ENCODE measurements at places on chromosomes 2 and 18.

GRCh38 chr2:24919037-24919505 lies 966 bp downstream of the ADCY3 start:
- DNase-seq = peak; percentile 39

DNA sequence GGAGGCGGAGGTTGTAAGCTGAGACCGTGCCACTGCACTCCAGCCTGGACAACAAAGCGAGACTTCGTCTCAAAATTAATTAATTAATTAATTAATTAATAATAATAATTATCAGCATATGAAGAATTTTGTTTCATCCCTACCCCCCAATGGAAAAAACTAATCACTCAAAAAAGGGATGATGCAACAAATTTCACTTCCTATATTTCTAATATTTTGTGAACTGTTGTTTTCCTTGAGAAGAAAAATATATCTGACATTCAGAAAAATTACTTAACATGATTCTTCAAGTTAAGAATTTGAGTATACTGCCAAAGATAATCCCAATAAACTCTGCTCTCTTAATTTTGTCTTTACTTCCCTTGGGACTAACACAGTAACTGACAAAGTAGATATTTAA lies 28.1 kb downstream of the EXOC6B start:
- DNase-seq = no peak

DNA sequence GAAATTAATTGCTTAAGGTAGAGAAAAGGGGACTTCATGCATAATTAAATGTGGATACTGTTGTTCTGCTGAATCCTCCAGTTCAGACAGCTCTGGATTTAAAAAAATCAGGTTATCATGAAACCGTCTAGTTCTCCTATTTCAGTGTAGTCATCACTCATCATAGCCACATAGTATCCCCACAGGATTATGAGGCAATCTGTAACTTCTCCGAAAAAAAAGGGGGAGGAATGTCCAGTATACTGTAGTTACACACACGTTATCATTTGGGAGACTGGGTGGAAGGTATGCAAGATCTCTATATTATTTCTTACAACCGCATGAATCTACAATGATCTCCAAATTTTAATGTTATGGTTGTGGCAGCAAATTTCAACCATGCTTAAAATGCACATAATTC lies 114.0 kb downstream of the HIBCH start:
- no peak for DNase-seq

- no peak for DNase-seq
Observed at GRCh38 chr2:71664161-71664560, 210.8 kb downstream of the DYSF start.

- no peak for DNase-seq
Observed at GRCh38 chr2:233915128-233915527, 2.0 kb upstream of the TRPM8 start.

- peak; percentile 50 for DNase-seq
Observed at GRCh38 chr2:60555783-60556139, 2.3 kb upstream of the BCL11A start.

GRCh38 chr2:88880441-88880953 lies 189.0 kb downstream of the RPIA start:
- DNase-seq = no peak

GRCh38 chr18:3791238-3791637 lies 341.3 kb downstream of the TGIF1 start:
- no peak for DNase-seq

DNA sequence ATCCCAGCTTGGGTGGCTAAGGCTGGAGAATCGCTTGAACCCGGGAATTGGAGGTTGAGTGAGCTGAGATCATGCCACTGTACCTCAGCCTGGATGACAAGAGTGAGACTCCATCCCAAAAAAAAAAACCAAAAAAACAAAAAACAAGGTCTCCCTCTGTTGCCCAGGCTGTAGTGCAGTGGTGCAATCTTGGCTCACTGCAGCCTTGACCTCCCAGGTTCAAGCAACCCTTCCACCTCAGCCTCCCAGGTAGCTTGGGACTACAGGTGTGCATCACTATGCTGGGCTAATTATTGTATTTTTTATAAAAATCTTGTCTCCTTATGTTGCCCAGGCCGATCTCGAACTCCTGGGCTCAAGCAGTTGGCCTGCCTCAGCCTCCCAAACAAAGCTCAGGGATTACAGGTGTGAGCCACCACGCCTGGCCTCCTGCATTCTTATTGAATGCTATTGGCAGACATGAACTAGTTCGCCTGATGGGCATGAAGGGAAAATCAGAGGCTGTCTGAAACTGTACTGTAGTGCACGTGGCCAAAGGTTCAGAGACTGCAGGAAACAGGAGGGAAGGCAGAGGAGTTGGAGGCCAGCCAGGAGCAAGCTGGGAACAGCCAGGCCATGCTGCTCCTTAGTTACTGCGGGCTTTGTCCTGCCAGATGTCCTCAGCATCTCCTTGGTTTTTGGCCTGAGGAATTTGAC lies 16.0 kb upstream of the ASXL2 start:
- no peak for DNase-seq

DNA sequence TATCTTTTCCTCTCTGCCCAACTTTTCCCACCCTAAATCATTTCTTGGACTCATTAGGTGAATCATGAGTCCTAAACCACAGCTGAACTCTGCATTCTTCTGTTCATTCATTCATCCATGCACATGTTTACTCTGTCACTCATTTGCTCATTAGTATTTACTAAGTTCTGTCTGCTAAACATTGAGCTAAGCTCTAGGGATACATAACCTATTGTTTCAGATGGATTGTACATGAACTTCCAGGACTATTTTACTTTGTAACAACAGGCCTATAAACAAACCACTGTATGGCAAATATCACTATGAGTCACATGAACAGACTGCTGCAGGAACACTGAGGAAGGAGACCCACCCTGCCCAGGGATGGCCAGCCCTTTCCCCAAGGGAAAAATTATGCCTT lies 14.6 kb upstream of the DYNC2LI1 start:
- DNase-seq = no peak

- DNase-seq = no peak
Observed at GRCh38 chr2:182404975-182405561, 21.8 kb downstream of the PDE1A start.

DNA sequence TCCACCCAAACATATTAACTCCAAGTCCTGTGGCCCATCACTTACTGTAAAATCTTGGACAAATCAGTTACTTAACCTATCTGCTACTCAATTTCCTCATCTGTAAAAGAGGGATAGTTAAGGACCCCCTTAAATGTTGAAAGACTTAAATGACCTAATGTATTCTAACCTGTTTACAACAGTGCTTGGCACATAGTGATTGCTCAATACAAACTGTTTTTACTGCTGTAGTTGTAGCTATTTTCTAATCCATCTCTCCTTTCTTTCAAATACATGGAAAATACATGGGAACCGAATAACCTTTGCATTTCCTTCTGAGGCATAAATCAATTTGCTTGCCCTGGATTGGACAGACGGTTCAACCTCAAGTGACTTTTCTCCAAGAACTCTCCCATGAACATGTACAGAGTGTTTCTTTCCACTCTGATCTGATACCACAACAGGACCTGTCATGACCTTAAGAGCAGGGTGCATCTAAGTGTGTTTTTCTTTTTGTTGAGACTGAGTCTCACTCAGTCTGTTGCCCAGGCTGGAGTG lies 2.7 kb downstream of the LNPK start:
- DNase-seq = no peak

- no peak for DNase-seq
Observed at GRCh38 chr18:70411876-70412435, 123.1 kb downstream of the SOCS6 start.

DNA sequence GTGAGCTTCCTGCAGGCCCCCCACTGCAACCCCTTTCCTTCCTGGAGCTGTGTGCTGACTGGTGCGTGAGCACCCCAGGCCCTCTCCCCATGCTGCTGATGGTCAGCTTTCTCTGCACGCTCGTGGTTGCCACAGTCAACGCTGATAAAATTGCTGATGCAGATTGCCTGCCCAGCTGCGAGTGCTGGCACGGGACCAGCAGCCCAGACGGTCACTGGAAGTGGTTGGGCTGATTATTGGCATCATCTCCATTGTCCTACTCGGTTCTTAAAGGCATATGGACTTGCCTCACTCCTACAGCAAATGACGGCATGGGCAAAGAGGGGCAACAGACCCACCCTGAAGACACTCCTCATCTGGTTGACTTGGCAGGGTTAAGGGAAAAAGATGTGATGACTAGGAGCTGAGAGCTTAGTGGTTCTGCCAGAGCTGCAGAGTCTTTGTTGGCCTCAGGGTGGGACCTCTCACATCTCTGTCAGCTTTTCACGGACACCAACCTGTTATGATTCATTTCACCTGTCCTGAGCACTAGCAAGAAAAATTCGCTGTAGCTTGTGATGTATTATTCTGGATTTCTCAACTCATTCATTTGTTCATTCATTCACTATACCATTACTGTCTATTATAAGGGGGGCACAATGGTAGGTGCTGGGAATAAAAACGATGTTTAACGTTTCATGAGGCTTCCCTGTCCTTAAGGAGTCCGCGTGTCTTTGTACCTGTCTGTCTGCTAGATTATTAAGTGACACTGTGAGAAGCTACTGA lies 38.4 kb downstream of the PAX8 start:
- DNase-seq = no peak

DNA sequence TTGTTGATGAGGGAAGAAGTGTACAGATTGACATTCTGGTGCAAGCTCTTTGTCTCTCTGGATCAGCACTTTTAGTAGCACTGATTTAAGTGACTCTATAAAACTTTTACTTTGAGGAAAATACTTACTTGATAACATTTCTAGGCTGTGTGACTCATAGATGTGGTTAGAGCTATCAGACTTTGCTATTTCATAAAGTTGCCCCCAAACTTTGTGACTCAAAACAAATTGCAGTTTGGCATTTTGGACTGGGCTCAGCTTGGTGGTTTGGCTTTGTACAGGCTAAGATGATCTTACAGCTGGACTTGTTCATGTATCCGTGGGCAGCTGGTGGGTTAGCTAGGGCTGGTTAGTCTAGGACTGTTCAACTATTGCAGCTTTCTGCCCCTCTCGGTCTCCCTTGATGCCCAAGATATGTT lies 42.1 kb upstream of the GLS start:
- DNase-seq = no peak

DNA sequence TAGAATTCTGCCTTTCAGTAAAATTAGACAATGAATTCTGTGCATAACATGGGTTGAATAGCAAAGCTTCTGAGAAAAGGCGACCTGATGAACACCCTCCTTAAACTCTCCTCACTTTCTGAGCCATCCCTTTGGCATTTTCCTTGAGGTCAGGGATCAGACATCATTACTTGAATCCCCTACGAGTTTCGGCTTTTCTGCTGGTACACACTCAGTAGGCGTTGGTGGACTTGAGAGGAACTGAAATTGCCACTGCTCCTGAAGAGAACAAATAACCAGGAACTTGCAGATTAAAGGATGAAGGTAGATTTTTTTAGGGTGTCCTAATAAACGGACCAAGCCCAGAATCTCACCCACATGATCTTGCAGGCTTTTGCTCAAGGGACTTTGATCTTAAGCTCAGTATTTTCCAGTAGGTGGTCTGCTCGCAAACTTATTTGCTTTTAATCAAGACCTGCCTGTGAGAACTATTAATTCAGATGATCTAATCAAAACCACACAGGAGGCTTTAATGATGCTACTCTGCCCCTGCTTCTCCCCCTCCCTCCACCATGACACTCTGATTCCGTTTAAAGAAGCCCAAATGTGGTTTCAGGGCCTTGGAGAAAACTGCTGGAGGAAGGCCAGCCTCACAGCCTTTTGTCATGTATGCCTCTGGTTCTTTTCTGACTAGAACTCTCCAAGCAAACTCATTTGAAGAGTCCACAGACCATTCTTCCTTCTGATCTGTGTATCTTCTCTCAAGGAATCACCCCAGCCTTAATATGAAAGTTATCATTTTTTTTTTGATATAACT lies 124.9 kb downstream of the PRKCE start:
- DNase-seq = no peak

- DNase-seq = no peak
Observed at GRCh38 chr18:2871111-2871720, 24.4 kb downstream of the EMILIN2 start.

- DNase-seq = no peak
Observed at GRCh38 chr2:55047677-55048299, 2.5 kb downstream of the RTN4 start.

DNA sequence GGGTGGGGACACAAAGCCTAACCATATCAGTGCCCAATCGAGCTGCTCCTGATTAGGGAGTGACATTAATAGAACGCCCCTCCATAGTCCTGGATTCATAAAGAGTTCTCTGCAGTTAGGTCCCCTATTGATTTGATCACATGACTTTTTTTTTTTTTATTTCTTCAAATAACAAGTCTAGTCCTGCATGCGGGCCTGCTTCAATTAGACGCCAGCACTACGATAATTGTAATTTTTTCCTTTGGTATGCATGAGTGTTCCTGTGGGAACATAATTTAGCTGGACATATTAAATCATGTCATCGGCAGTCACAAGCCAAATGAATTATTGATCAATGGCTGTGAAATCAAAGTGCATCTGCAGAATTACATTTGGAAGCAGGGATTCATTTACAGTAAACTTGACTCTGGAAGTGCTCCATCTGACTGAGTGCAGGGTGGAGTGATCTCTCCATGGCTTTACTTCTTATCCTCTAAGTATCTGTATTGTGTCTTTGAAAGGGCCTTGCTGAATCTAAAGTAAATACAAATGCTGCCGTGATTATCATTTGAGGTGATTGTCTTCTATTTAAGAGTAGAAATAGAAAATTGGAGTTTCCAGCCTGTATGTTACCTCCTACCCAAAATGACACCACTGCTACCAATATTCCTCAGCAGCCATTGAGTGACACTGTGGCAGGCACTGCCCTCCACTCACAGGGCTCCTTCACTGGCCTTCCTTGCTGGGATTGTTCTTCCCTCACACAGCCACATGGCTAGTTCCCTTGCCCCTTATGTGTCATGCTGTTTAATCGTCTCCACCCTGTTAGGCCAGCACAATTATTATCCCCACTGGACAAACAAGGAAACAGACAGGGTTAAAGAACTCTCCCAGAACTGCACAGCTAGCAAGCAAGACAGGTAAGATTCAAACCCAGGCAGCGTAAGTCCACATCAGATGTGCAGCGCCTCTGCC lies 337.4 kb upstream of the ID2 start:
- DNase-seq = no peak

GRCh38 chr2:191250986-191251385 lies 5.8 kb downstream of the MYO1B start:
- no peak for DNase-seq

DNA sequence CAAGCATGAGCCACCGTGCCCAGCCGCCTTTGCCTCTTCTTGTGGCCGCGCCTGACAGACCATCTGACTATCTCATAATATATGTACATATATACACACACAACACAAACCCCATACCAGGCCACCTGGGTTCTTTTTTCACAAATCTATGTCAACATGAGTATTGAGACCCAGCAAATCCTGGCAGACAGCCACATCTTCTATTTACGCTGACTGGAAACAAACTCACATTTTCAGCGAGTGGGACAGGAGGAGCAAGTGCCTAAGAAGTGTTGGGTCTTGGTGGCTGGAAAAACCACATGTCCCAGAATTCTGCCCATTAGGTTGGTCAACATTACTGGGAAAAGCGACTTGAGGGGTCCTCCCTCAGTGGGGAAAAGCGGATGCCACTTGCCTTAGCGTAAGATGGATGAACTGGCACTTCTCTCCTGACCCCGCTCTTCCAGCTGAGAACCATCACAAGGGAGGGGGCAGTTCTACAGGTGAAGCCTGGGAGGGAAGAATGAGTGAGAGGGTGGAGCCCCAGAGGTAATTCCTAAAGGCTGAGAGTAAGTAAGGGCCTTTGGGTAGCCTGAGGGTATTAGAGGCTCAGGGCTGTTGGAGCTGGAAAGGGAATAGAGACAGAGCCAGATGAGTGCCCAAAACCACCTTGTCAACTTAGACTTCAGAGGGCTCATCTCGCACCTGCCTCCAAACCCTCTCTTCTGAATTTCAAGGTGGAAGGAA lies 1.9 kb downstream of the SCYGR3 start:
- no peak for DNase-seq

Data from germinal center (tissue), 1 donor.